Stimulated activated CD8-positive, alpha-beta memory T cell treated with anti-CD3 and anti-CD28 coated beads, Interleukin-2, amount 100 ng/mL, for 1 hour (primary cell): ENCODE measurements at places on chromosomes 1 and 21.

DNA sequence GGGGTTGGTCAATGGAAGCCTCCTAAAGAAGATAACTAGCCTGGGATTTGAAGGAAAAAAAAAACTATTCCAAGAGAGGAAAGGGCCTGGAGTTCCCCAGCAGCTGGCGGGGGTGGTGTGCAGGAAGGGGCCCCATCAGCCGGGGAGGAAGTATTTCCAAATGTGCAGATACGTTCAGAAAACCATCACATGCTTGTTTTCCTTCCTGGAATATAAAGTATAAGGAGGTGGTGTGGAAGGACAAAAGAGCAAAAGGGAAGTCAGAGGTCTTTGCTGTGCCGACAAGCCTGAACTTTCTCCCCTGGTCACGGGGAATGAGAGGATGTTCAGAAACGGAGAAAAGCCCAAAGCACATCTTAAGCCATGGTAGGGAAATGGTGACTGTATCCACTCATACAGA is 72.0 kb upstream of the BACE2 start:
- no peak for DNase-seq

- DNase-seq: no peak
These were observed 119.2 kb downstream of the CDC7 start for GRCh38 chr1:91619881-91620280.

DNA sequence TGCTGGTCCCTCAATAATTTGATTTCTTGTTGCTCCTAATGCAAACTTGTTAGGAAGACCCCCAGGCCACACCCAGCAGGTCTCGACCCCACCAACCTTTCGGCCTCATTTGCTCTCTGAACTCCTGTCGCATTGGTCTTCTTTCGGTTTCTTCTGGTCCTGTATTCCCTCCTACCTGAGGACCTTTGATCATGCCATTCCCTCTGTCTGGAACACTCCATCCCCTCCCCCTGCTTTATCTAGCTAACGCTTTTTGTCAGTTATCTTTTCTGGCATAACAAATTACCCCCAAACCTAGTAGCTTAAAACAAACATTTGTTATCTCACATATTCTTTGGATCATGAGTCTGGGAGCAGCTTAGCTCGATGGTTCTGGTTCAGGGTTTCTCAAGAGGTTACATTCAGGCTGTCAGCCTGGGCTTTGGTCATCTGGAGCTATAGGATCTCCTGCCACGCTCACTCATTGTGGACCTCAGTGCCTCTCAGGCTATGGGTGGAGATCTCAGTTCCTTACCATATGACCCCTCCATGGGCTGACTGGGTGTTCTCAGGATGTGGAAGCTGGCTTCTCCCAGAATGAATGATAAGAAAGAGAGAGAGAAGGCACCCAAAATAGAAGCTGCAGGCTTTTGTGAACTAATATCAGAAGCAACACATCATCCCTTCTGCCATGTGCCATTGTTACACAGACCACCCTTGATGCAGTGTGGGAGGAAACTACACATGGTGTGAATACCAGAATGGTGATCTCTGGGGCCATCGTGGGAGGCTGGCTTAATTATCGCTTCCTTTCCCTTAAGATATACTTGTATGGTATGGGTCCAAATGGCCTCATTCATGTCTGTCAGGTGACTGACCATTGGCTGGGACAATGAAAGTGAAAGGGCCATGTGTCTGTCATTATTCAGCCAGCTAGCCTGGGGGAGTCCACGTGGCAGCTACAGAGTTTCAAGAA is 29.1 kb upstream of the BCAR3 start:
- no peak for DNase-seq

- no peak for DNase-seq
These were observed 258.8 kb downstream of the PLPP3 start for GRCh38 chr1:56320464-56321149.

DNA sequence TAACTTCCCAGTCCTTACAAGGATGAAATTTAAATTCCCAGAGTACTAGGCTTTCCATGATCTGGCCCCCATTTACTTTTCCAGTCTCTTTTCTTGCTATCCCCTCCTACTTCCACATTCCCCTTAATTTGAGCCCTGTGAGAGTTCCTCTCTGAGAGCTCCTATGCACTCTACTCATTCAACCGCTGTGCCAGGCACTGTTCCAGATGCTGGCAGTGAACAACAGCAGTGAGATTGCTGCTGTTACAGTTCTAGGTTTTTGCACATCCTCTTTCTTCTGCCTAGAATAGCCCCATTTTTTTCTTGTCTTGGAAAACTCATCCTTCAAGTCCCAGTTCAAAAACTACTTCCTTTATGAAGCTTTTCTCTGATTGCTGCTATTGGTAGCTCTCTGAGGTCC is 18.8 kb downstream of the ATF6 start:
- no peak for DNase-seq

DNA sequence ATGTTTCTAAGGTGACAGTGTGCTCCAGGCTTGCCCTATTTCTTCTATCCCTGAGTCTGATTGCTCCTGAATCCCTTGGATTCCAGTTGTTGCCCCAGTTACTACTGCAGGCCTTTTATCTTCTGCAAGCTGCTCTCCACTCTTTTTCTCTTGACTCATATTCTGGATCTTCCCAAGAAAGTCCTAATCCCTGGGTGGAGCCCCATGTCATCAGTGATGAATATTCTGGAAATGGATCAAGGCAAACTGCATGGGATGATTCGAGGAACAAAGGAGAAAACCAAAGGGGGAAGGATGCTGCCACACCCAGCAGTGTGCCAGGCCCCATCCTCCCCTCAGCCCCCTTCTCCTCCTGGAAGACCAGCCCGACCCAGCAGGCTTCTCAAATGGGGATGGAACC is 63.3 kb upstream of the ATP2B4 start:
- no peak for DNase-seq

DNA sequence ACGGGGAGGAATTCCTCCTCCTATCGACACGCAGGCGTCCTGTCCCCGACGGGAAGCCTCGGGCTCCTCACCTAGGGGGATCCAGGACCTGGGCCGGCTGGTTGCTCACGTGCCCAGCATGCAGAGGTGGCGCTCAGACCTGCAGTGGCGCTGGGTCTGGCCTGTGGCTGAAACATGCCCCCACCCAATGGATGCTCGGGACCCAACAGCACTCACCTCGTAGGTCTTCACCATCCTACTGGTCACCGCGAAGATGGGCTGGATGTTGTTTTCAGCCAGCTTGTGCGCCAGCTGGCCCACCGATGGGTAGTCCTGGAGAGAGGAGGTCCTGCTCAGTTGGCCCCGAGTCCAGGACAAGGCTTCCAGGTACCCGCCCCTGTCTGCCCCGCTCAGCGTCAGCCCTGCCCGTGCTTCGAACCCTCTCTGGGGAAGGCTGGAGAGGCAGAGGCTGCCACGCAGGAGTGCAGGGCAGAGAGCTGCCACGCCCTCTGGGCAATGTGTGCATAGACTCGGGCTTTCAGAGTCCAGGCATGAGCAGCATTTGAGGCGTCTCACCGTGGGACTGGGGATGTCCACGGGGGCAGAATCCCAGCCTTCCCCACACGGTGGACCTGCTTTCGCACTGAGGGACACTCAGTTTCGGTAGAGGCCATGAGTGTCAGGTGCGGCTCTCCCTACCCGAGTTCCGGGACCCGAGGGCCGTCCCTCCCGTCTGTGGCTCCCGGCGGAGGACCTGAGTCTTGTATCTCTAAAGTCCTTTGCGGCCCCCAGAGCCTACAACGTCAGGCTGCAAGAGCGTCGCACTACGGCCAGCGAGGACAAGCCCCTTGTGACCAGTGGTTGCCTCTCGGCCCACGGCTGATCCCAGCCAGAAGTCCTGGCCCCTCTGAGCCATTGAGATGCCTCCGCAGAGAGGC is 21.6 kb downstream of the ITGB2 start:
- DNase-seq: no peak

GRCh38 chr1:228478326-228478725 is 8.9 kb upstream of the RNF187 start:
- no peak for DNase-seq

GRCh38 chr1:227935826-227936225 is 11.9 kb downstream of the WNT9A start:
- no peak for DNase-seq

DNA sequence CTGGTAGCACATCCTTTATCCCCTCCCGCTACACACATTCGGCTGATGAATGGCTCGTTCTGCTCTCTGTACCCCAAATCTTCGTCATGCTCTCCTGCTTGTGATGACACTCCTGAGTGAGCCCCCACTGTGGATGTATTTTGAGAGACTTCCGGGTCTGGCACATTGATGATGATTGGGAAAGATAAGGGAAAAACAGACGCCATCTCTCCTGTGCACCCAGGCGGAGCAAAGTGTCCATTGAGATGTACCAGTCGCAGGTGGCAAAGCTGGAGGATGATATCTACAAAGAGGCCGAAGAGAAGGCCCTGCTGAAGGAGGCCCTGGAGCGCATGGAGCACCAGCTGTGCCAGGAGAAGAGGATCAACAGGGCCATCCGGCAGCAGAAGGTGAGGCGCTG is 27.9 kb upstream of the EFHD2 start:
- no peak for DNase-seq

- no peak for DNase-seq
These were observed 29.3 kb downstream of the BATF3 start for GRCh38 chr1:212670301-212670700.

DNA sequence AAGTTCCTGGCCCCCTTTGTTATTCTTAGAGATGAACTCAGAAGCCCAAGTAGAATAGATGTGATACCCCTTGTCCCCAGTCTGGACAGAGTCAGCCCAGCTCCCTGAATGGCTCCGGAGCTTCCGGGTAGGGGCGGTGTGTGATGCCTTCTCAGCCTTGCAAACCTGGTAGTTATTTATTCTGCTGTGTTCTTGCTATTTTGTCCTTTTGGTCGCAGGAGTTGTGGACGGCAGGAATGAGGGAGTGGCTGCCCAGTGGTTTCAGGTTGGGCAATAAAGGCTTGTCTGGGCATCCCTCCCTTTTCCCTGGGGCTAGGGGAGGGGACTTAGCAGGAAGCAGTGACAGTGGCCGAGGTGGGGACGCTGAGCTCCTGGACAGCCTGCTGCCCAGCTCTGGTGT is 2.8 kb downstream of the PTPRU start:
- DNase-seq: no peak

GRCh38 chr21:25330266-25330665 is 277.0 kb downstream of the MRPL39 start:
- no peak for DNase-seq

DNA sequence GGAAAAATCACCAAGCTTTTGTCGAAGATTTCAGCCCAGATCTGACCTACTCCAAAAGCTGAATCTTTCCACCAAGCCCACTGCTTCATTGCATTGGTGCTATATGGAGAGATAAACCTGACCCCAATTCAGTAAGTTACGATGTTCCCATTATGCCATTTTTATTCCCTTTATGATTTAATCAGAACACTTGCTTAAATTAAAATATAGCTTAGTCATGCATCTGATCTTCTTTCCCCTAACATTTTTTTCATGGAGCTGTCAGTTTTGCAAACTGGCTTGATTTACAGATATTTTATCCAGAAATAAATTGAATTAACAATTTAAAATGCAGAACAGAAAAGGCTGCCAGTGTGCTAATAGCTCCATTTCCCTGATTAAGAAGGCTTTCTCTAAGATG is 503.5 kb upstream of the C1orf87 start:
- DNase-seq: no peak

- DNase-seq: no peak
These were observed 695.1 kb downstream of the MATN1 start for GRCh38 chr1:30028283-30028682.

DNA sequence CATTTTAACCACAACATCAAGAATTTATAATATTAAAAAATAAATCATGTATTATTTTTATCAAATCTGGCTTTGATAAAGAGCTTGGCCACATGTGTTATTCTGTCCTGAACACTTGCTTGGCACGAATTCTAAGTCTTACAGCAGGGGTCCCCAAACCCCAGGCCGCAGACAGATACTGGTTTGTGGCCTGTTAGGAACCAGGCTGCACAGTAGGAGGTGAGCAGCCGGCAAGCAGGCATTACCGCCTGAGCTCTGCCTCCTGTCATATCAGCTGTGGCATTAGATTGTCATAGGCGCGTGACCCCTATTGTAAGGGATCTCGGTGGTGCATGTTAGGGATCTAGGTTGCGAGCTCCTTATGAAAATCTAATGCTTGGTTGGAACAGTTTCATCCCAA is 127.6 kb upstream of the IVNS1ABP start:
- no peak for DNase-seq

GRCh38 chr1:98049370-98050135 is 128.7 kb upstream of the DPYD start:
- no peak for DNase-seq

- DNase-seq: no peak
These were observed 10.7 kb downstream of the TARDBP start for GRCh38 chr1:11023201-11023600.

DNA sequence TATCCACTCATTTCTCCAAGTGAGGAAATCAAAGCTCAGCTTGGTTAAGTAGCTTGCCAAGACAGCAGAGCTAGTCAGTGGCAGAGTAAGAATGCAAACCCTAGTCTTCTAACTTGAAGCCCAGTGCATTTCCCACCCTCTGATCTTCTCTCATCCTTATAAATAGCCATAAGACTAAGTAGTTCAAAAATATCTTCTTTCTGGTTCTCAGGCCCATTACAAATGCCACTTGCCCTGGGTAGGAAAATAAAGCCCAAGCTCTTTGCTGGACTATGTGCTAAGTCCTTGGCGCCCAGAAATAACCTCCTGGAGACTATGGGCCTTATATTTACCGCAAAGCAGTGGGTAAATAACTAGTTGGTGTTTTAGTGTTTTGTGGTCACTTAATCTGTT is 505.8 kb downstream of the PLPP3 start:
- DNase-seq: no peak

DNA sequence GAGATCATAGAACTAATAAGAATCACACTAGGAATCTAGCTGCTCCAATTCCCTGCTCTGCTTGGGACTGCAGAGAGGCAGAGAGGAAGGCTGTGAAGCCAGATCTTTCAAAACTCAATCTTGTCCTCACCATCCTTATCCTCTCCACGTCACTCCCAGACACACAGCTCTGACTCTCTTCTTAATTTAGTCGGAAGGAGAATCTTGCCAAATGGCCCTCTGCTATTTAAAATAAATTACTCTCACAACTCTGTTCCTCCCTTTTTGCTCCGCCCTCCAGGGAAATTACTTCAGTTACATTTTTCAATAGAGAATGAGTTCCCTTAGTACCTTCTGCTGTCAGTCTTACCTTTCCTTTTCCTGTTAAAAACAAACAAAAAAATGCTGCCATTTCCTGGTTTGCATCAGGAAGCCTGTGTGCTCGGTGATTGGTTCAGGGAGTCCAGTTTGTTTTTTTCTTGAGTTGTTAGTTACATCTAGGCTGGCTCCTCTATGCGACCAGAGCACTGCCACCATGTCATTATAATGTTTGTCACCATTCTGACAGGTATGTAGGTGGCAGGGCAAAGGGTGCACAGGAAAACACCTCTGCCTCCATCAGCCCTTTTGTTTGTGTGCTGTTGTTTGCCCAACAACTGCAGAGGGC is 80.1 kb downstream of the FCRL5 start:
- no peak for DNase-seq

- DNase-seq: no peak
These were observed at the start of gene MYBPHL for GRCh38 chr1:109306832-109307273. Gene MYBPHL, minus strand, starts transcription at chr1:109307011. Its CDS starts 20 bp downstream, at chr1:109306991.

- DNase-seq: no peak
These were observed 2.3 kb downstream of the RCC2 start for GRCh38 chr1:17437260-17437579.

GRCh38 chr1:51744506-51745303 is 127.8 kb downstream of the OSBPL9 start:
- no peak for DNase-seq

- no peak for DNase-seq
These were observed 4.5 kb upstream of the ERVH48-1 start for GRCh38 chr21:42929969-42930368.

GRCh38 chr1:30842697-30843354 is 65.7 kb downstream of the SDC3 start:
- DNase-seq: no peak
